Right lung (tissue), 10 donors: ENCODE measurements at places on chromosomes 1 and 21.

DNA sequence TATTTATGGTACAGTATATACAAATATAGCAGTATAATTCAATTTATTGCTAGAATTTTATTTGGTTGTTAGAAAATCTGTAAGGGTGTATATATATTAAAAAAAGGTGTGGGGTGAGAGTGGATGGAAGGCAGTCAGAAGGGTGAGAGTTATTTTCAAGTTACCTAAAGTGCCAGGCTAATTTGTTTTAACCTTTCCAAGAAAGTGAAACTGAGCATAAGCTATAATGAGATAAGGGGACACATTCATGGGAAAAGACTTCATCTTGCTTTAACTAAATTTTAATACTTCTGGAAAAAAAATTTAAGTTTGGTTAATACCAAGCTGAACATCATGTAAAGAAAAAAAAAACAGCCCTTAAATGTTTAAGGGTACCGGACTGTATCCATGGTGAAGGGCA is 4.9 kb downstream of the TEX38 start:
- DNase-seq, result no peak

DNA sequence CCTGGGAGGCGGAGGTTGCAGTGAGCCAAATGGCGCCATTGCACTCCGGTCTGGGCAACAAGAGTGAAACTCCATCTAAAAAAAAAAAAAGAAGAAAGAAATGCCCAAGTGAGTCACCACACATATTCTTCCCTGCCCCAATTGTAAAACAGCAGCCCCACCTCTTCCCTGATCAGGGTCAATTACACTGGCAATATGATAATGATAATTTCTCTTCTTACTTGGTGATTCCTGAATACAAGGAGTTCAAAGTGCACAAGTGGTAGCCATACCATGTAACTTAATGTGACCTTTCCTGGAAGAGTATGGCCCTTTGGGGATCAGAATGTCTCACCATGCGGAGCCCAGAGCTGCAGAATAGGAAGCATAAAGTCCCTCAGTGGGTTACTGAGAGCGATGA is 11.8 kb upstream of the CGN start:
- DNase-seq, result no peak

GRCh38 chr1:32742956-32743355 is 40.4 kb upstream of the SYNC start:
- no peak for DNase-seq

DNA sequence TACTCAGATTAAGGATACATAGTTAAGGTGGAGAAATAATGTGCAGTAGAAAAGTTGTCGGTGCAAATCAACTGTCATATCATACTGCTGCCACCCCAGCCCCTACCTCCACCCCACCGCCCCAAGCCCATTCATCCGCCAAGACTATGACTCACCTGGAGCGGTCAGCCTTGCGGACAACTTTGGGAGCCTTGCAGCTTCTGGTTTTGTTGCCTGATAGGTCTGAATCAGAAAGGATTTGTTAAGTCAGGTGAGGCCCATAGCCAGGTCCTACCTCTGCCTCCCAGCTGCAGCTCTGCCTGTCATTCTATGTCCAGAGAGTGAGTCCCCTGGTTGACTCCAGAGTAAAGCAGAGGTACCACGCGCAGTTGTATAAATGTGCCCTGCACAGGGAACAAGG is 12.6 kb downstream of the C1orf162 start:
- DNase-seq, result no peak

DNA sequence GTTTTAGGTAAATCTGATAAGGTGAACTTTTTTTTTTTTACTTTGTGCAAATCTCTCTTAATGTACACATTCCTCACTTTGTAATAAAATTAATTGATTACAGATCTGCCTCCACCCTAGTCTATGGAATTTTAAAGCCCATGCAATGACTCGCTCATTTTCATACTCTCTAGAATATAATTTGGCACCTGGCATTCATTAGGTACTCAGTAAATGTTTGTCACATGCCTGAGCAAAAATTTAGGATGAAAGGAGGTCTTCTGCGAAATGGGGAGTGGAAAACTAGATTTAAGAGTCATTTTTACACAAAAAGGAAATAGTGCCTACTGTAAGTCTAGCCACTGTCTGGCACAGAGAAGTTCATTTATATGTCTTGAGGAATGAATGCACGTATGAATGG is 350.1 kb downstream of the DPYD start:
- no peak for DNase-seq

GRCh38 chr1:76082062-76082461 is 7.5 kb downstream of the ST6GALNAC3 start:
- DNase-seq, result no peak

GRCh38 chr21:46165098-46165497 is 9.7 kb upstream of the FTCD start:
- no peak for DNase-seq

DNA sequence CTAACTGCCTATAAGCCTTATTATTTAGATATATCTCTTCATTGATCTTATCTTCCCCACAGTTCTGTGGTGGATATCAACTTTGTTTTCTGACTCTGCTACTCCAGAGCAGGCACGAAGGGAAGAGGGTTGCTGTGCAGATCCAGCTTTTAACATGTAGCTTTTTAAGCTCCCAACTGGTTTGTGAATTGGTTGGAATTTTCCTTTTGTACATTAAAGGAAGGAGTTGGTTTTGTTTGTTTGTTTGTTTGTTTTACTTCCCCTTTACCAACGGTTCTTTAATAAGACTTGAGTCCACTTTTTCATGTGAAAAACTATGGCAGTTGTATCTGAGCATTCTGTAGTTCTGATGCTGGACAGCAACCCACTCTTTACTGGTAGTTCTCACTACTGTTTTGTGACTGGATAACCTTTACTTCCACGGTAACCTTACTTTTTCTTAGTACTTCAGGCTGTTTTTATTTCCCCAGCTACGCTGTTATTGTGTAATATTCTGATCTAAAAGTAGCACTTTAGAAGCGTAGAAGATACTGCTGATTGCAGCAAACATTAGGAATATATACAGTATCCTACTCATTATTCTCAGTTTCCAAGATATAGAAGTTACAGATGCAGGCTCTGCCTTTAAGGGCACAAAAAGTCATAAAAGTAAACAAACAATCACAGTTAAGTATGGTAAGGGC is 1.6 kb downstream of the GNPAT start:
- DNase-seq, result no peak

GRCh38 chr1:41149570-41149969 is 92.5 kb downstream of the SCMH1 start:
- no peak for DNase-seq

DNA sequence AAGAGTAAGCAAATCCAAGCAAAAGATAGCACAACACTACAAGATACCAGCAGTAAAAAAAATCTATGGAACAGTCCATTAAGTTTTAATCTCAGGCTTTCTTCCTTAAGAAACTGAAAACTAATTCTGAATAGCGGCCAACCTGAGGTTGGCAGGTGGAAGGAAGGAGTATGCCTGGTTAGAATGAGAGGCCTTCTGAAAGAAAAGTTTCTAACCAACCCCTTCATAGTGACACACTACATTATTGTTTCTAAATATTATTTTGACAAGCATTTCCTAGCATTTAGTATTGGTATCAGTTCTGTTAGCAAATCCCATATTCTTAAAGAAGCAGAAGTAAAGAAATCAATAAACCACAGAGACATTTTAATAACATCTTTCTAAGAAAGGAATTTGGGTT is 205.7 kb upstream of the PTBP2 start:
- DNase-seq, result no peak

GRCh38 chr1:198778049-198778448 is 139.2 kb downstream of the PTPRC start:
- no peak for DNase-seq

- DNase-seq, result peak; percentile 10
These were observed 346.7 kb upstream of the ADGRL4 start for GRCh38 chr1:79353224-79353623.

DNA sequence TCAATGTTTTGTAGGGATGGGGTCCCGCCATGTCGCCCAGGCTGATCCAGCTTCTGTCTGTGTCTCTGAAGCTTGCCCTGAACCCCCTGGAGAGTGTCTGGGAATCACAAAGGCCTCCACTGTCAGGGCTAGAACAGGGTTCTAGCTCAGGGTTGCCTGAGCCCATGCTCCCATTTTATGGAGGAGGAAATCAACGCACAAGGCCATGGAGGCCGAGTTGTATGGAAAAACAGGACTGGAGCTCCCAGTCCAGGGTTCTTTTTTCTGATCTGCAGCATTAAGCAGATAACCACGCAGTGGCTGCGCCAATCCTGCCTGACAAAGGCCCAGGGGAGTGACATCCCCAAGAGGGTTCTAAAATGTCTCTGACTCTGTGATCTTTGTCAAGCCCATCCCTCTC is 67.6 kb upstream of the NBPF3 start:
- no peak for DNase-seq

DNA sequence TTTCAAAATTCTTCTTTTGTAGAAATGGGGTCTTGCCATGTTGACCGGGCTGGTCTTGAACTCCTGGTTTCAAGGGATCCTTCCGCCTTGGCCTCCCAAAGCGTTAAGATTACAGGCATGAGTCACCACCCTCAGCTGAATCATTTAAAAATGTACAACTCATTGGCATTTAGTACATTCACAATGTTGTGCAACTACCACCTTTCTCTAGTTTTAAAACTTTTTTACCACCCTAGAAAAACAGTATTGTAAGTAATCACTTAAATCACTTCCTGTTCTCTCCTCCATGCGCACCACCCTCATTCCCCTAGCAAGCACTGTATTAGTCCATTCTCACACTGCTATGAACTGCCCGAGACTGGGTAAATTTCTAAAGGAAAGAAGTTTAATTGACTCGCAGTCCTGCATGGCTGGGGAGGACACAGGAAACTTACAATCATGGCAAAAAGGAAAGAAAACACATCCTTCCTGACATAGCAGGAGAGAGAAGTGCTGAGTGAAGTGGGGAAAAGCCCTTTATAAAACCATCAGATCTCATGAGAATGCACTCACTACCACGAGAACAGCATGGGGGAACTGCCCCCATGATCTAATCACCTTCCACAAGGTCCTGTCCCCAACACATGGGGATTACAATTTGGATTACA is 14.4 kb upstream of the THEM5 start:
- DNase-seq, result no peak

DNA sequence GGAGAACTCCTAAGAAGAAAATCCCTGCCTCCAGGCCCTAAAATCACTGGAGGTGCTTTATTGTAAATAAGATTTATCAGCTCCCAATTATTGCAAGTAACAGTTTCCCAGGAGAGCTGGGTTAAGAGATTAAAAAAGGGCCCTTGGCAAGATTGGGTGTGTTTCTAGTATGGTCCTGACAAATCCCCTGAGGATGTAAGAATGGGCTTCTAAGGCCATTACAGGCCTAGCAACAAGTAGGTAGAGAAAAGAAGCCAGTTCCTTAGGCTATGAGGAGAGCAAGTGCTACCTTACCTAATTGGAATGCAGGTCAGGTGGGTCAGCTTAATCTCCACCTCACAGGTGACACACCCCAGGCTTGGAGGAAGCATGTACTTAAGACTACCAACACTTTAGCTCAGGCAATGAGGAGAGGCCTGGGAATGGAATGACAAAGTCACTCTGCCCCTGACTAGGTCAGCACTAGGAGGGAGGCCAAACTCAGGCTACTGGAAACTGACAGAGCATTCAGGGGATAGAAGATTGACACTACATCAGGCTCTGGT is 6.8 kb upstream of the OTUD7B start:
- no peak for DNase-seq

- no peak for DNase-seq
These were observed 31.8 kb upstream of the OLIG2 start for GRCh38 chr21:32993894-32994293.

DNA sequence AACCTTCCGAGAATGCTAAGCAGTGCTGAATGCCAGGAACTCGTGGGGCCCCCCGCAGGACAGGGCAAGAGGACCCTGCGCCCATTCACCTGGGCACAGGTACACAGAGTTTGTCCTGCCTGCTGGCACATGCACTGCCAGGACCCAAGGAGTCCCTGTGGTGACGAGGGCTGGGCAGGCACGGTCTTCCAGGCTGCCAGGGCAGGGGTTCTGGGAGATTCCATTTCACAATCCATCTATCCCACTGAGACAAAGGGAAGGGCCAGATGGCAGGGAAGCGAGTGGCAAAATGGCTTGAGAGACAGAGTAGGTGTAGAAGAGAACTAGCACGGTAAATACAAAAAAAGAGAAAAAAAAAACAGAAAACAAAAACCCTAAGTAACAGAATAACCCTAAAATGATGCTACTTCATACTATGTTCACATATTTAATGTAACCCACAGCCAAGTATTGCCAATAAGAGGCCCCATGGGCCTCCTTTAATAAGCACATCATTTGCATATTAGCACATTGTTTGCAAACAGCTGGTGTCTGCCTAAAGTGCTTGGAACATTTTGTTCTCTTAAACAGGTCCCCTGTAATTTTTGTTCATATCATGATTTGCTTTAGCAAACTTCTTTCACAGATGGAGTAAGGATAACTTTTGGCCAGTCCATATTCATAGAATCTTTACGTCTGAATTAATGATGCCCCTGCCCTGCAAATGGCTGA is 83.8 kb downstream of the STUM start:
- DNase-seq, result no peak

GRCh38 chr1:152328801-152329391 is 3.9 kb upstream of the FLG start:
- DNase-seq, result no peak

DNA sequence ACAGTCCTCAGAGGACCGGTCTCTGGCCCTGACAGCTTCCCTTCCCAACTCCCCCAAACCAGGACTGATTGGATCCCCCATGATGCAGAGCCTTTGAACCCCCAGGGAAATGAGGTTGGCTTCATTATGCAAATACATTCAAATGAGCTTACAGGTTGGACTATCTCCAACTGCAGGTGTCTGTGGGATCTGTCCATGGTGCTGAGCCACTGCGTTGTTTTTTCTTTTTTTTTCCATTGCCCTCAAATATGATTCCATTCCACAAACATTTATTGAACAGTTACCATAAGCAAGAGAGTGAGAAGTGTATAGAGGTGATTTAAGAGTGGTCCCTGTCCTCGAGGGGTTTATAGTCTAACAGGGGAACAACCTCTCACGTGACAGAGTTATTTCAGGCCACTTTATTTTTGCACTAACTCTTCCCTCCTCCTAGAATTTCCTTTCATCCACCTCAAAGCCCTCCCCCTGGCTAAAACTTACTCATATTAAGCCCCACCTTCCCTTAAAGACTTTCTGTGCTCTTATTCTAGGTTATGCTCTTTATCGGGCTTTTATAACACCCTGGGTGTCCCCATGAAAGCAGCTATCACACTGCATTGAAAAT is 21.9 kb downstream of the DLGAP3 start:
- no peak for DNase-seq

GRCh38 chr1:7967196-7967595 is 5.7 kb downstream of the PARK7 start:
- DNase-seq, result no peak
